GM04503 (cell line): ENCODE measurements at places on chromosomes 3 and 15.

DNA sequence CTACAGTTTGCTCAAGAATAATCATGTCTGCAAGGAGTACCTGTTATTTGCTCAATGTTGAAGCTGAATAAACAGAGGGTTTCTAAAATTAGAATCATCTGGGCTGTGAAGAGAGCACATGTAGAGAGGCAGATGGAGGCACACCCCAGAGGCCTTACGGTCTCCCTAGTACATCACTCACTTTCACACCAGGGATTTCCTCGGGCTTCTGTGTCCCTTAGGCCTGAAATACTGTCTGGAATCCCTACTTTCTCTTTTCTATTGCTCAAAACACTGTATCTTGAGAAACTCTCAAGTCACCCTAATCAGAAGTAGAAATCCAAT is 473.7 kb upstream of the ROBO2 start:
- no peak for DNase-seq

- no peak for DNase-seq
These were observed 143.4 kb downstream of the LIPC start for GRCh38 chr15:58575045-58575786.

DNA sequence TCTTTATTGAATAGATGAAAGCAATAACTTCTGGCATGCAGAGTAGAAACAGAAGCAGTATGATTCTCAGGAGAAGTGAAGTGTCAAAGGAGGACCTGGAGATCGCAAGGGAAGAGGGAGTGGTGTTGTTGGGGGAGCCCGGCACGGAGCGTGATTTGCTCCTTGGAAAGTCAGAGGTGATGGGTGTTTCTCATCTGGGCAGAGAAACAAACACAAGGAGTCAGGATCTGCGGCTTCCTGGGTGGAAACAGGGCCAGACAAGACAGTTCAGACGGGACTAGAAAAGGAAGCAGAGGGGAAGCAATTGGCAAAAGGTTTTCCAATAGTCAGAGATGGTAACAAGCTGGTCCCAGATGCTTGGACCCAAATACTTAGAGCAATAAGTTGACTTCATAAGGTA is 34.4 kb upstream of the CCDC80 start:
- DNase-seq = no peak

- DNase-seq = no peak
These were observed 95.0 kb upstream of the ICE2 start for GRCh38 chr15:60573936-60574335.

DNA sequence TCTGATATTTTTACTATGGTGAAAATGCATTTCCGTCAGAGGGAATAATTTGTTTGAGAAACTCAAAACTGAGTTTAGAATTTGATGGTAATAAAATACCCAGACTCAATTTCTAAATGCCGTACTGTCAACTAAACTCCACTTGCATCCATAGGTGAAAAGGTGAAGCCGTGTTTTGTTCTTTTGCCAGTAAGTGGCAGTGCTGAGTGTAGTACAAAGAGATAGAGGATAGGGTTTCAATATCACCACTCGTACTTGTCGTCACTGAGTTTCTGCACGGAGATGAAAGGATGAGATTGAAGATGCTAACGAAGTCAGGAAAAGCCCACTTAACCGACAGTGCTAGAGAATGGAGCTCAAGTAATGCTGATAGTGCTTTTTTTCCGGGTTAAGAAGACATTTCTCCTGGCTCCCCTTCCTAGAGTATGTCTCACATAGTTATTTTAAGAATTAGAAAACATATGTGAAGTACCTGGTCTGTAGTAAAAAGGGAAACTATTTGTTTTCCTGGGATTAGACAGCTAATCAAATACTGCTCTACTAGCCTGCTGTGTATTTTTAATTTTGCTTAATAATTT is 345.1 kb downstream of the IL5RA start:
- DNase-seq = no peak

- no peak for DNase-seq
These were observed 13.0 kb downstream of the NIPA2 start for GRCh38 chr15:22851513-22851912.

DNA sequence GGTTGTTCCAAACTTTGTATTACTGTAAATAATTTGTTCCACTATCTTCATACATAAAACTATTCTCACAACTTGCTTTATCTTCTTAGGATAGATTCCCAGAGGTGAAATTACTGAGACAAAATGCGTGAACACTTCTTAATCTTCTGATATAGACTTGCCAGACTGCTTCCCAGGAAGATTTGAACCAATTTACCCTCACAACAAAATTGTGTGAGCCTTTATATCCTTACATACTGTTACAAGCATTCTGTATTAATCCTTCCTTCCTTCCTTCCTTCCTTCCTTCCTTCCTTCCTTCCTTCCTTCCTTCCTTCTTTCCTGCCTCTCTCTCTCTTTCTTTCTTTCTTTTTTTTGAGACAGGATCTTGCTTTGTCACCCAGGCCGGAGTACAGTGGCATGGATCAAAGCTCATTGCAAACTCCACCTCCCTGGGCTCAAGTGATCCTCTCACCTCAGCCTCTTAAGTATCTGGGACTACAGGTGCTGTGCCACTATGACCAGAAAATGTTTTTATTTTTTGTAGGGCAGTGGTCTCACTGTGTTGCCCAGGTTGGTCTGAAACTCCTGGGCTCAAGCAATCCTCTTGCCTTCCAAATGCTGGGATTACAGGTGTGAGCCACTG is 57.1 kb upstream of the SSR3 start:
- DNase-seq = no peak

DNA sequence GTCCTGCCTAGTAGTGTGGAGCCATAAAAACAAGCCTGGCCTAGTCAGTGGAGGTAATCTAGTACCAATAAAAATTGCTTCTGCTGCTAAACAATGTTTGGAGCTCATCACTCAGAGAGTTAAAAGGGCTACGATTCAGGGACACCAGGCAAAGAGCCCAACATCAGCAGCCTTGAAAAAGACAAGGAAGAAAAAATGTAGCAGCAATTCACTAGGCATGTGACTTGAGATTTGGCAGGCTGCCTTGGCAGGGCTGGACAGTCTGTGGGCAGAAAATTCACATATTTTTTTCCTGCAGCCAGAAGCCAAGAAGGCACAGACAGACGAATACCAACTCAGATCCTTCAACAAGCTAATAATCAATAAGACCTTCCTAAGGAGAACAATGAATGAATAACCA is 47.2 kb downstream of the IGSF11 start:
- peak; percentile 6 for DNase-seq

GRCh38 chr3:53823956-53824657 is 22.1 kb downstream of the CHDH start:
- no peak for DNase-seq

DNA sequence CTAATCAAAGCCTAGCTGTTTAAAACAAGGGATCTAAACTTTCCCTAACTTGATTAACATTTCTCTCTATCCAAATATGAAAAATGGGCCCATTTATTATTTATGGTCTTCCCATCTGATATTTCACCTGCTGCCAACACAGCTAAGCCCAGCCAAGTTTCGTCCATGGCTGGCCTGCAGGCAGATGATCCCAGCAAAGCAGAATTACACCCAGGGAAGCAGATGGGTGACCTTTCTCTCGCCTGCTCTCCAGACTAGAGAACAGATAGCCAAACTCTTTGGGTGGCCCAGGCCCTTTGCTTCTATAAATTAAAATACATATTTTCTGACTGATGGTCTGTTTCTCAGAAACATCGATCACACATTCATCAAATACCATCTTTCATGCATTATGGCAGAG is 1038.8 kb downstream of the AGBL1 start:
- DNase-seq = no peak

GRCh38 chr3:184737063-184737462 is 25.2 kb upstream of the MAGEF1 start:
- DNase-seq = no peak

DNA sequence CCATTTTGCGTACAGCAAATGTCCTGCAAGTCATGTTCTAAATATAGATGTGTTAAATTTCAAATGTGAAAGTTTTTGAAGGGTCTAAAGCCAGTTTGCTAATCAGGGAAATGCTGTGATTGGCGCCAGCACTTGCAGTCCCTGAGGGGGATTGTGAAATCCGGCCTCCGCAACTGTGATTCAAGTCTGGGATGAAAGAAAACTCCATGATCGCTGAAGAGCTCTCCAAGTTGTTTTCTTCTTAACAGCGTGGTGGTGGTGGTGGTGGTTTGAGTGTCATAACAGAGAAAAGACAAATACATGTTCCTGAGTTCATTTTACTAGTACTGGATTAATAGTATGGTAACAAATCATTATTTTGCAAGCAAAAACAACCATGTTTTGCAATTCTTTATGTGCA is 51.8 kb downstream of the MITF start:
- DNase-seq = peak; percentile 34

DNA sequence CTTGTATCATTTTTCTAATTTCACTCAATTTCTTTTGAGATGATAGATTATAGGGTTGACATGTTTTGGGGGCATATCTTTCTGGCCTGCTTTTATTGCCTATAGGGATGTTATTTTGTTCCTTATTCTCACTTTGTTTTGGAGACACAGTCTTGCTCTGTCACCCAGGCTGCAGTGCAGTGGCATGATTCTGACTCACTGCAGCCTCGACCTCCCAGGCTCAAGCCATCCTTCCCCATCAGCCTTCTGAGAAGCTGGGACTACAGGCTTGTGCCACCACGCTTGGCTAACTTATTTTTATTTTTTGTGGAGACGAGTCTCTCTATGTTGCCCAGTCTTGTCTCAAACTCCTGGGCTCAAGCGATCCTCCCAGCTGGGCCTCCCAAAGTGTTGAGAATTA is 72.8 kb upstream of the FAN1 start:
- DNase-seq = no peak

DNA sequence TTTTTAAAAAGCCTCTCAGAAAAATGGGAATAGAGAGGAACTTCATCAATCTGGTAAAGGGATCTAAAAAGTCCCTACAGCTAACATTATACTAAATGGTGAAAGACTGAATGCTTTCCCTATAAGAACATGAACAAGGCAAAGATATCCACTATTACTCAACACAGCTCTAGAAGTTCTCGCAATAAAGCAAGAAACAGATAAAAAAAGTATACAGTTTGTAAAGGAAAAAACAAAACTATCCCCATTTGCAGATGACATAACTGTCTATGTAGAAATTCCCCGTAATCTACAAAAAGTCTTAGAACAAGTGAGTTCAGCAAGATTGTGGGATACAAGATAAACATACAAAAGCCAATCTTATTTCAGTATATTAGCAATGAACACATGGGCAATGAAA is 15.4 kb downstream of the EDC3 start:
- no peak for DNase-seq

GRCh38 chr3:138625707-138626365 is 17.3 kb downstream of the FAIM start:
- no peak for DNase-seq

GRCh38 chr3:4271834-4272233 is 31.3 kb upstream of the SETMAR start:
- no peak for DNase-seq

- DNase-seq = no peak
These were observed 64.3 kb downstream of the NCEH1 start for GRCh38 chr3:172646439-172647015.

DNA sequence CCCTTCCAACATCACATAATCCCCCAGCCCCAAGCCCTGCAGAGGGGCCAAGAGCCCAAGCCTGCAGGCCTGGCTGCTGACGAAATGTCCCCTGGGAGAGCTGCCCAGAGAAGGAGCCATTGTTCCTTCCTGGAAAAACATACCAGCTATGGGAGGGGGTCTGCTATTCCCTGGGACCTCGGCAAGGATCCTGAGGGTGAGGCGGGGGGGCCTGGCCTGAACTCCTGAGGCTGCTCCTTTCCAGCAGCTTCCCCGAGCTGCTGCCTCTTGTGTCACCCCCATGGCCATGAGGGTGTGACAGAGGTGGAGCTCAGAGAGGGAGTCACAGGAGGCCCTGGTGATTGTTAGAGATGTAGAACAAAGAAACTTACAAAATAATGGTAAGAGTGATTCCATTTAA is 12.9 kb downstream of the LOXL1 start:
- DNase-seq = no peak

GRCh38 chr3:185943760-185944106 is 5.9 kb upstream of the TRA2B start:
- DNase-seq = no peak

DNA sequence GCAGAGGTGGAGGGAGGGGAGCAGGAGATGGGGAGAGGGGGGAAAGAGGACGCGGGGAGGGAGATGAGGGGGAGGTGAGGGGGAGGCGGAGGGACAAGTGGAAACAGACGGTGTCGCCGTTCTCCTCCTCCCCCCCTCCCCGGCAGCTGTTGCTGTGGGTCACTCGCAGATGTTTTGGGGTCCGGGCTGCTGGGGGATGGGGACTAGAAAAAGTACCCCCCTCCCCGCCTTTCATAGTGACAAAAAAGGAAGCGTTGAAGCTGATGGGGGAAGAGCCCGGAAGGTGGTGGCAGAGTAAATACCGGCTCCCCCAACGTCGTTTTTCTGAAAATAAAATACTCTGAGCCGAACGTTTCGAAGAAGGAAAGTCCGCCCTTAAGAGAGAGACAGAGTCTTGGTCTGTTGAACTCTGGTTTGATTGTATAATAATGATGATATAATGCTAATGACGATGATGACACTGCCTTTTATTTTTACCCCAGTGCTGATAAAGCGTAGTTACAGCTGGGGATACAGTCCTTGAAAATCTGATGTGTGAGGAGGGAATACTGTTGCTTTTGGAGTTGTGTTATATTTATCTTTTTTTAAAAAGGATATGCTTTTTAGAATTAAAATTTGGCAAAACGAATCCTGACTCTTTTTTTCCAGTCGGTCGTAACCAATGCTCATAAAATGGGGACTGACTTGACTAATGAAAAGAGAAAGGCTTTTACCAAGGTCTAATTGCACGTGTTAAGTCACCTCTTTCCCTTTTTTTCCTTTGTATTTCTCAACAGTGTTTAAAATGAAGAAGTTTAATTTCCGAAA is 993 bp downstream of the STXBP5L start:
- DNase-seq = no peak
